GM12865 (cell line): ENCODE measurements at places on chromosomes 1 and 21.

GRCh38 chr1:2415801-2416208 lies 3.4 kb upstream of the PEX10 start:
- peak; percentile 73 for DNase-seq

- peak; percentile 80 for DNase-seq
Measured at GRCh38 chr21:36021251-36021837, 39.0 kb downstream of the SETD4 start.

GRCh38 chr1:215530401-215530984 lies 36.6 kb upstream of the KCTD3 start:
- DNase-seq = no peak

DNA sequence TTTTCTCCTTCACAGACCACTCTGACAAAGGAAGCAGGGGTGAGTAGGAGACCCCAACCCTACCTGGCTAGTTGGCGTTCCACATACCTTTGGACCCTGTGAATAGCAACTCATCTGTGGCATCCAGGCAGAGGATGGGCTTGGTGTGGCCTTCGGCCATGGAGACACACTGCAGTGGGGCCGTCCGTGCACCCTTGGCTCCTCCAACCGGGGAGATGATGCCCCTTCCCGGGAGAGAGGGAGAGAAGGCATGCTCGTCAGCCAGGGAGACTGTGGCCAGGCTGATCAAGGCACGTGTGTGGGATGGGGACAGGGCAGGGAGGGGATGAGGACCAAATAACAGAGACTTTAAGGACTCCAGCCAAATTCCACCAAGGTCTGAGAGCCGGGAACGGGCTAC lies 42.6 kb downstream of the KIF21B start:
- no peak for DNase-seq

- DNase-seq = no peak
Measured at GRCh38 chr21:36790616-36791015, 91.7 kb downstream of the SIM2 start.

- DNase-seq = peak; percentile 43
Measured at GRCh38 chr1:26784023-26784871, 3.5 kb upstream of the PIGV start.

DNA sequence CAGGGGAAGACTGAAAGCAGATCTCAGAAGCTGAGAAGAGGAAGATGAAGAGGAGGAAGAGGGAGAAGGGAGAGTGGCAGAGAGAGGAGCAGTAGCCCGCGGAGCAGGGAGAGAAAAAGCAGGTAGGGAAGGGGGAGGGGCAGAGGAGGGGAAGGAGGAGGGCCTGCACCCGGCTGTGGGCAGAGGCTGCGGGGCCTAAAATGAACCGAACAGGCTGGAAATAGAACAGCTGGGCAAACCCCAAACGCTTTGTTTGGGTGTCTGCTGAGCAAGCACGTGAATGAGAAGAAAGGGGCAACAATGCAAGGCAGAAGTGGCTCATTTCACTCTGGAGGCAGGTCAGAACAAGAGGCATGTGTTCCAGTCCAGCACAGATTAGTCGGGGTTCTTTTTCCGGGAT lies 33.5 kb downstream of the KCNC4 start:
- DNase-seq = peak; percentile 69

DNA sequence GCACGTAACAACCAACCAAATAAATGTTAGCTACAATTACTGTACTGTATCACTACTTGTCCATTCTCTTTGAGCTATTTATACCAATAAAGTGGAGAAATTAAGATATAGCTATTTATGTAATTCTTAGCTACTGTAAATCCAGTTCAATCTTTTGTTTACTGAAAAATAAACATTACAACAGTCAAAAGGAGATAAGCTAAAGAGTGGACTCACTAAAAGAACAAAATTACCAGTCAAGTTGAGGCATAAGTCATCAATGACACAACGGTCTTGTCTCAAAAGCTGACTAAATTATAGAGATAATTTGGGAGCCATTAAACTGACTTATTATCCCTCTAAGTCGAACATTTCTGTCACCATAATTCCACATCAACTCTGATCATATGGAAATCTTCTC lies 22.5 kb downstream of the TGFBR3 start:
- no peak for DNase-seq

DNA sequence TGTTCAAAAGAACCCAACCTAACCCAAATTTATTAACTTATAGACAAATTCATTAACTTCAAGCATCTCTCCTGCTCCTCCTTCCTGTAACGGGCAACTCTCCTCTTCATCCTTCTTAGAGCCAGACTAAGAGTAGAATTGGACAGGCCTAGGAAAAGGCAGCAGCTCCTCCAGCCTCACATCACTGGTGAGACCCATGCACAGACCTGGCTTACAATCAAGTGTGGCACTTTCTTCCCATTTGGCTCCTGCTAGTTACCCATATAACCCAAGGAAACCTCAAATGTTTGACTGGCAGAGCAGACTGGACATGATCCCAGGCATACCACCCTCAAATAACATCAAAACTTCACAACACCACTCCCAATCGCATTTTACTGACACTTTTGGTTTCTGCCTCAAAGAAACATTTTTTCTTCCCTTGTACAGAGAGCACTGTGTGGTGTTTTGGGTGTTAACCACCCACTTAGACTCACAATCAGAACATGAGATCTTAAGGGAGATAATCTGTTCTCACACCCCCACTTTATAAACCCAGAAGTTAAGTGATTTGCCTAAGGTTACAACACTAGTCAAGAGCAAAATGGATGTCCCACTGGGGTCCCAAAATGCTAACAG lies 101.4 kb downstream of the SIPA1L2 start:
- DNase-seq = no peak

GRCh38 chr1:30982431-30982830 lies 73.9 kb upstream of the SDC3 start:
- DNase-seq = no peak

DNA sequence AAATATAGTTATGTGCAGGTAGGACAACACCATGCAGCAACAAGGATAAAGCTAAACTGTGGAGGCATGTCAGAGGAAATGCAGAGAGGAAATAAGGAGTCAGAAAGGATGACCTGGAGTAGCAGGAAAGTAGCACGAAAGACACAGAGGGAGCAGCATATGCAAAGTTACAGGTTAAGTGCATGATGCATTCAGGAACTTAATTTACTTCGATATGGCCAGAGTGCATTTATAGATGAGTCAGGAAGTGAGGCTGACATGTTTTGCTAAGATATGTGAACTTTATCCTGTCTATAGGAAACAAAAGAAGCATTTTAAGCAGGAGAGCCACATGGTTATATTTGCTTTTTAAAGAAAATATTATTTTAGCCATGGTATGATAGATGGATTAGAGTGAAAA lies 15.4 kb upstream of the MUTYH start:
- no peak for DNase-seq

DNA sequence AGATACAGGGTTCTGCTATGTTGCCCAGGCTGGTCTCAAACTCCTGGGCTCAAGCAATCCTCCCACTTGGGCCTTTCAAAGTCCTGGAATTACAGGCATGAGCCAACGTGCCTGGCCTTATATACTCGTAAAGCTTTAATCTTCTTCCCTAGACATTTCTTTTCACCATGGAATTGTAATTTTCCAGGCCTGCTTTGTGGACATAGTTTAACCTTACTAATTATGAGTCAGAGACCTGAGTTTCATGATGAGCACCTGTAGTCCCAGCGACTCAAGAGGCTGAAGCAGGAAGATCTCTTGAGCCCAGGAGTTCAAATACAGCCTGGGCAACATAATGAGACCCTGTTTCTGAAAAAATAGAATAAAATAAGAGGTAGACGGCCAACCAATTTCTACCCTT lies 12.3 kb downstream of the PATJ start:
- no peak for DNase-seq

GRCh38 chr1:203638950-203639349 lies 12.3 kb downstream of the ATP2B4 start:
- DNase-seq = no peak

- no peak for DNase-seq
Measured at GRCh38 chr1:96703186-96703585, 18.4 kb upstream of the PTBP2 start.

DNA sequence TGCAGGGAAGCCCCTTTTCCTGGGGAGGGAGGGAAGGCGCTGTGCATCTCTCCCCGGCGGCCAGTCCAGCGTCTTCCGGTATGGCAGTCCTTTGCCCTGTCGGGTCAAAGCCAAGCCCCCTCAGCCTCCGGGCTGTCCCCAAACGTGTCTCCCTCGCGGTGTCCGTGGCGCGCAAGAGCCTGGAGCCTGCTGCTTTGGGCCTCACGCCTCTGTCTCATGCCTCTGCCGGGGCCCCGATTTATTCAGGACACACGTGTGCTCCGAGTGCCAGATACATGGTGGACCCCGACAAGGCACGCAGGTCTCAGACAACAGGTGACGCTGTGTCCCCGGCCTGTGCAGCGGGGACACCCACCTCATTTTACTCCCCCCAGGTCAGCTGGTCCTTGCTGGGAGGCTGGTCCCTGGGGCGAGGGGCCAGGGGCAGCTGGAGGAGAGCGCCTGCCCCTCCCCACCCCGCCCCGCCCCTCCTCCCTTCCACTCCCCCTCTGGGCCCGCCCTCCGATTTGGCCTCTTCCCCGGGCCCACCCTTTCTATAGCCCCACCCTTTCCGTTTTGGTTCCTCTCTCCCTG lies 176.7 kb downstream of the CAMTA1 start:
- no peak for DNase-seq

DNA sequence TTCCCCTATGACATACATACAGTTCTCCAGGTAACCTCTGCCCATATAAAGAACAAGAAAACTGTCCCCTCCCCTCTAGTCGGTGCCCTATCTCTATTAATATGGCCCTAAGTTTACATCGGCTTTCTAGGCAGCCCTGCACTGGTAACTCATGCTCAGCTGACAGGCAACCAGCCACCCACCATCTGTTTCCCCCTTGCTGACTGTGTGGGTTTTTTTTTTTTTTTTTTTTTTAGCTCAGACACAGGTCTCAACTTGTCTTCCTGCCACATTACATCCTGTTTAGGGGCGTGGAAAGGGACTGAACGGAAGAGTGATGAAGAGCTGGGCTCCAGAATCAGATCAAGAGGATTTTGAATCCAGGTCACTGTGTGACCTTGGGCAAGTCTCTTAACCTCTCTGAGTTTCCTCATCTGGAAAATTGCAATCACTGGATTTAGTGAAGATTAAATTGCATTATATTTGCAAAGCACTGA lies 14.0 kb downstream of the LAPTM5 start:
- DNase-seq = peak; percentile 93

DNA sequence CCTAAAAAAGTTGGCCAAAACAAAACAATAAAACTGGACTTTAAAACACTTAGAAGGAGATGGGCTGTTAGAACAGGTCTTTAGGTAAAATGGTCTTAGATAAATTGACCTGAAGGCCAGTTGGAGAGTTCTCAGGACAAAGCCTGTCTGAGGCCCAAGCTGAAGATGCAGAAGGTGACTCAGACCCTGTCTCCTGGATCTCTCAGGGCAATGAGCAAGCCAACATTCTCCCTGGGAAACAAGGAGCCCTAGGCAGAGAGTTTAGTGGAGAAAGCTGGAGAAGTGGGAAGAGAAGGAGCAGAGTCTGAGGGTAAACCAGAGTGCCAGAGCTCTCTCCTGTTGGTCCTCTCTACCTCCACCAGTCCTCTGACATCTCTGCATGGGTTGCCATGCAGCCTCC lies 70.1 kb downstream of the FCRL5 start:
- no peak for DNase-seq

DNA sequence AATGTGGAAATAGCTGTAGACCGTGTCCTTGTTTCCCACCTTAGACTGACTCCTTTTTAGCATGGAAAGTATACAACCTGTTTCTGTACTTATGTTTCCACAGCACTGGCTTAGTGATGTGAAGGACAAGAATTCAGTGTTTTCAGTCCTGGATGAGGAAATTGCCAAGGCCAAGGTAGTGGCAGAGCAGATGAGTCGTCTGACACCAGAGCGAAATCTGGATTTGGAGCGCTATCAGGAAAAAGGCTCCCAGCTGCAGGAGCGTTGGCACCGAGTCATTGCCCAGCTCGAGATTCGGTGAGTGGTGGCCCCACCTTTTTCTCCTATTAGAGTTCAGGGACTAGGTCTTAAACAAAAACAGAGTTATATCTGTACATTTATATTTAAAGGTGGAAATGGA lies 112.6 kb downstream of the MACF1 start:
- DNase-seq = no peak

- no peak for DNase-seq
Measured at GRCh38 chr1:162699366-162699765, 67.1 kb downstream of the DDR2 start.

DNA sequence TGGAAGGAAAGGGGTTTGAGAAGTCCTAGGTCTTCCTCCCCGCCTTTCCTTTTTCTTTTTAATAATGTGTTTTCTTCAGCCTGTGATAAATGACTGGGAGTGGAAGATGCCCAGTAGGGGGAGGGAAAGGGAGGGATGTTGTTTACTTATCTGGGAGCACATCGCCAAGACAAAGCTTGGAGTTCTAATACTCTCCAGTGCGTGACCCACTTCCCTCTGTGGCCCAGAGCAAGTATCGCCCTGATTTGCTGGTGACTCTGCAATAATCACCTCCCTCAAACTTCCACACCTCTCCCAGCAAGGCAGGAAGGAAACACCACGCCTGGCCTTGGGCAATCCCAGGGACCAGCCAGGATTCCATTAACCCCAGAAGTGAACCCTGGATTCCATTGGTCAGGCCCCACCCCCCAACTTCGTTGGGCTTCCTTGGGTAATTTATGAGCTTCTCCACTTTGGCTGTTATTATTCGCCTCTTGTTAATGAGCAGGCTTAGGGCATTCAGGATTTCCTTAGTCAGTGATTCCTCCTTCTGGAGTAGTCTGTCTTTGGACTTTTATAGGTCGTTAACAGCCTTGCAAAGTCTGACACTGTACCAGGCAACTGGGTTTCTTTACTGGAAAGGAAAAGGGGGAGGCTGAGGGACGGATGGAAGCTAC lies 24.3 kb upstream of the GRHL3 start:
- no peak for DNase-seq

- no peak for DNase-seq
Measured at GRCh38 chr1:31580513-31580870, 4.2 kb downstream of the TINAGL1 start.

DNA sequence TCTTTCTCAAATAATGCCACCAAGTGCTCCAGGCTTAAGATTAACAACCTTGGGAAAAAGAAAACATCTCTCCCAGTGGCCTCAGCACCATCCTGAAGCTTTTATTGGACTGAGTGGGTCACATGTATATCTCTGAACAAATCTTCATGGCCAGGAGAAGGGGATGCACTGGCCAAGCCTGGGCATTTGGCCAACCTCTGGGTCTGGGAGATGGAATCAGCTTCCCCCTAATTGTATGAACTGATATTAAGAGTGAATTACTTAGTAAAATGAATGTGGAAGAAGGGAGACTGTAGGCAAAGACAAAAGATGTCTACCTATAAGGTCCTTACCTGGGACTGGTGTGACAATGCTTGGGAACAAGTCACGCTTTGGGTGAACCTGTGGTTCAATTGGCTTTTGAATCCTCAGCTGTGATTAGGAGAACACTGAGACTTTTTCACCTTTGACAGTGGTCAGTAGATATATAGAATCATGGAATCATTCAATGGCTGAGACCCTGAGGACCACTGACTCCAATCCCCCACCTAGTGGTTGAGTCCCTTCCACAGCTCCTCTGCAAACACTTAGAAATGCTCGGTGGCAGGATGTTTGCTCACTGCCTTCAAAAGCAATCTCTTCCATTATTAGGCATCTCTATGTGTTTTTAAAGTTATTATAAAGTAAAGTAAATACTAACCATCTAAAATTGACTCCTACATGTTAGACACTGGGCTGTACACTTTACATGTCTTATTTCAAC lies 102.6 kb upstream of the ATP1A1 start:
- DNase-seq = no peak

GRCh38 chr21:28731700-28732321 lies 260.9 kb downstream of the LTN1 start:
- DNase-seq = no peak
